Neuronal stem cell (in vitro differentiated cells): ENCODE measurements at places on chromosomes 7 and 10.

DNA sequence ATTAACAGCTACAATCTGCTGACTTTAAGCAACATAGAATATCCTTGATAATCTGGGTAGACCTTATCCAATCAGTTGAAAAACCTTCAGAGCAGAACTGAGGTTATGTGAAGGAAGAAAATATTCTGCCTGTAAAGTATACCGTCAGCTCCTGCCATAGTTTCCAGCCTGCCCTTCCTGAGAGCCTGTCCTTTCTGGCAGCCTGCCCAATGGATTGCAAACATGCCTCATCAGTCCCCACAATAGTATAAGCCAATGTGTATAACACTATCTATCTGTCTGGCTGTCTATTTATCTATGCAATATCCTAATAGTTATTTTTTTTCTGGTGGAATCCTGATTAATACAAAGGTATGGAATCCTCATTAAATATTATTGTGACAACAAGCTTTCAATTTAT lies 489.2 kb upstream of the KCND2 start:
- no peak for DNase-seq

DNA sequence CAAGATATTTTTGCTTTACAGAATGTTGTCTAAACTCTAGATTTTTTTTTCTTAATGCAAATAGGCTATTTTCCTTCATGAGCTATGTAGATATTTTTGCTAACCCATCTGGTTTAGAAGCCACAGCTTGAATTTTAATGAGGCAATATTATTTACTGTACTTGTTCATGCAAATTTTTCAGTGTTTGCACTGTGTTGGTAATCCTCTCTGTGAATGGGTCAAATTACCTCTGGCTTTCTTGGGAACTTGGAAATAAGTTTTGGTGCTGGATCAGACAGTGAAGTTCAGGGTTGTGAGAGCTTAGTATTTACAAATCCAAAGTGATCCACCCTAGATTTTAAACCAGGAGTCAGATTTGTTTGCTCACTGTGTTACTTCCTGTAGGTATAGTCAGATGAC lies 686.9 kb downstream of the NXPH1 start:
- DNase-seq, result no peak

DNA sequence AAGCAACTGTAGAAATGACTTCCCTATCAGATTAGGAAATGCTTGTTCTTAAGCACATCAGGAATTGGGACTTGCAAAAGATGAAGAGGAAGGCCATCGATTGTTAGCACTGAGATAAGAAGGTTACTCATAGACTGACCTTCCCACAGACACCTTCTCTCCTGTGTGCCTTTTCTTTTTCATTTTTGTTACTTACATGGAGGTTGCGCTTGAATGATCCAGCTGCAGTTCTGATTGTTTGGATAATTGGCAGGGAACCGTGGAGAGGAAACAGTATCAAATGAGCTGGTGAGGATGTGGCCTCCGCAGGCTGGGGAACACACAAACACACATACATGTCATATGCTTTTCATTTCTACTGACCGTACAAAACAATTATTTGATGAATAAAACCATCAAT lies 134.9 kb upstream of the RSU1 start:
- DNase-seq, result no peak

- no peak for DNase-seq
Measured at GRCh38 chr10:132881186-132881920, 61.0 kb downstream of the CFAP46 start.

- DNase-seq, result peak; percentile 91
Measured at GRCh38 chr10:98030093-98030821, at the start of gene CRTAC1. CRTAC1 (minus strand) TSS chr10:98030621; CDS start chr10:98030472, 149 bp downstream.

GRCh38 chr7:78742694-78743093 lies 710.8 kb downstream of the MAGI2 start:
- DNase-seq, result no peak

GRCh38 chr10:71840177-71840957 lies 10.7 kb downstream of the PSAP start:
- peak; percentile 94 for DNase-seq

- no peak for DNase-seq
Measured at GRCh38 chr10:11141571-11142091, 124.0 kb downstream of the CELF2 start.

- DNase-seq, result no peak
Measured at GRCh38 chr7:5428478-5429252, 5.0 kb upstream of the TNRC18 start.

- no peak for DNase-seq
Measured at GRCh38 chr10:129914153-129914855, 49.8 kb downstream of the EBF3 start.

DNA sequence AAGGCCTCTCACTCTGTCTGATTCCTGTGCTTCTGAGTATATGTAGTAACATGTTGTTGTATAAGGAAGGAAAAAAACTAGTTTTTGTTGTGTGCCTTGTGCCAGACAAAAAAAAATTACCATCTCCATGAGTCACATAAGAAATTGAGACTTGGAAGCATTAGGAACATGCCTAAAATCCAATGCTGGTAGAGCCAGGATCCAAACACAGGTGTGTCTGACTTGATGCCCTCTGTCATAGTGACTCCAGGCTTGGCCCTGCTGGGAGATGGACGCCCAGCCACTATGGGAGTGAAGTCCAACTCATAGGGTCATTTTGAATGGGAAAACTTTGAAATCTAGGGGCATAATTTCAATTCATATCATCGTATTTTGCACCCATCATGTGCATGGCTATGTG lies 38.0 kb downstream of the PYROXD2 start:
- no peak for DNase-seq

DNA sequence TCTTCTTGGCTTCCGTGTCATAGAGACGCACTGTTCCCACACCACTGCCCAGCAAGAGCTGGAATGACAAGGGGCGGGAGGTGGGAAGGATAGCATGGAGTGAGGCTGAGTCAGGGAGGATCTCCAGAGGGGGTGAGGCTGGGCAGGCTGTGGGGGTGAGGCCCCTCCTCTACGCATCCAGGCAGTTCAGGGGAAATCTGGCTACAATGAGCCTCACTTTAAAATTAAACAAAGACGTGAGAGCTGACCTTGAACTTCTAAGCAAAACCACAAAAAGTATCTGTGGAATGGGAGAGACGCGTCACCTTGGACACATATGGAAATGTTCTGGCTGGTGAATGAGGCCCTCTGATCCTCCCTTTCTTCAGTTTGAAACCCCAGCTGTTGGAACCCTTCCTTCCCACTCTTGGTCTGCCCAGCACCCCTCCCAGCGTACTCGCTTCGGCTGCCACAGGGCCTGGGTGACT lies 17.7 kb downstream of the WDR91 start:
- no peak for DNase-seq

- no peak for DNase-seq
Measured at GRCh38 chr10:35565602-35566081, 39.5 kb upstream of the GJD4 start.

DNA sequence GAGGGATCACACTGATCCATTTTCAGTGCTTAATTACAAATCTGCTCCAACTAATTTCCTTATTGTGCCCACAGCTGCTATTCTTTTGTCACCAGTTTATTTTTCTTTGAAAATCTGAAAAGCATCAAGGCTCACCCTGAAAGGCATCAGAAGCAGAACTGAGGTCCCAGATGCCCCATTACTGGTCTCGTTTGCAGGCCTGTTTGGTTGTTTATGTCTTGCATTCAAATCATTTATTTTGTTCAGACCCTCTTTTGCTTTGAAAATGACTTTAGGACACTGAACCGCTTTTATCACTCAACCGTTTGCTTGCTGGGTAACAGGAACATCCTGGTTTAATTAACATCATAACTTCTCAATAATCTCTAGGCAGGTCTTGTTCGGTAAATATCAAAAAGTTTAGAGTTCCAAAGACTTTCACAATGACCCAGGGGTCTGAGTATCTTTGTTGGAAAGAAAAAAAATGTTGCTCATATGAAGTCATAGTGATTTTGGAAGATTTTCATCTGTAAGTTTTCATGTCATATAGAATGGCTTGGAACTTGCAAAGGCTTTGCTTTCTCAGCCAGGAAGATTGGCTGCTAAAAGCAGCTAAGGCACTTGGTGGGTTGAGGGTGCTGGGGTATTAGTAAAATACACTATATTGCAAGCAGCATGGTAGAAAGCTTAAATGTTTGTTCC lies 398.3 kb upstream of the NPVF start:
- DNase-seq, result no peak

DNA sequence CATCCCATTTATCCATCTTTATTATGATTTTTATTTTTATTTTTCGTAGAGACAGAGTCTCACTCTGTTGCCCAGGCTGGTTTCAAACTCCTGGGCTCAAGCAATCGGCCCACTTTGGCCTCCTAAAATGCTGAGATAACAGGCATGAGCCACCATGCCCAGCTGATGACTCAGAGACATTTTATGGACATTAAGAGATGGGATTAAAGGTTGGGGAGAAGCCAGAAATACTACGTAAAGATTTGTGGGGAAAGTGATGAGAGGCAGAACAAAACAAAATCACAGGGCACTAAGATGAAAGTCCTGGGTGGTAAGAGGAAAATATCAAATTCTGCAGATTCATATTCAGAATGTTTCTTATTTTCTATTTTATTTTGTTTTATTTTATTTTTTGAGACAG lies 7.6 kb downstream of the WNT8B start:
- no peak for DNase-seq
